ENCODE measurements at places on chromosomes 6 and 20.

DNA sequence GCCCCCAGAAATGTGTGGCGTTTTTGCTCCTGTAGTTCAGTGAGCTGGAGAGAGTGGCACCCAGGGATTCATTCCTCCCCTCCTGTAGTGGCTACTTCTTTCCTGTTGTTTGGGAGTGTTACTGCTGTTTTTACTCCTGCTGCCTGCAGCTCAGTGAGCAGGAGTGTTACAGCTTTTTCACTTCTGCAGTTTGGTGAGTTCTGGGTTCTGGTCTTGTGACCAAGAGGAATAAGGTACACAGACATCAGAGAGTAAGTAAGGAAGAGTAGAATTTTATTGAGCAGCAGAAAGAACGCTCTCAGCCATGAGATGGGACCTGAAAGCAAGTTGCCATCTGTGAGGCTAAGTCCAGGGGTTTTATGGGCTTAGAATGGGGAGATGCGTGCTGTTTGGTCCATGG, 966.3 kb upstream of the CITED2 start:
- DNase-seq = no peak

DNA sequence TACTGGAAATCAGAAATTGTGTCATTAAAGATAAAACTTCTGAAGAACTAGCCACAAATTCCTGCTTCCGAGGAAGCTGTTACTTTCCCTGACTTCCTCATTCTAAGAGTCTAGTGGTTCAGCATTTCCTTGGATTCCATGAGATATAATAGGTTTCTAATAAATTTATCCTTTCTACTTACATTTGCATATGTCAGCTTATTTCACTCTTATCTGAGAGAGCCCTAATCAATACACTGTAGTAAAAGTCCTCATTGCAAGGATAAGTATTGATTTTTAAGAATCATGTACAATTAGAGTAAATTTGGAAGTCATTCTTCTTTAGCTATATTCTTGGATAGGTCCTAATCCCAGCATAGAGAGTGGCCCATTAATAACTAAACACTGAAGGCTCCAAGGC, 16.9 kb upstream of the THEMIS start:
- no peak for DNase-seq

GRCh38 chr20:58494923-58495622, 20.1 kb downstream of the APCDD1L start:
- DNase-seq = no peak

DNA sequence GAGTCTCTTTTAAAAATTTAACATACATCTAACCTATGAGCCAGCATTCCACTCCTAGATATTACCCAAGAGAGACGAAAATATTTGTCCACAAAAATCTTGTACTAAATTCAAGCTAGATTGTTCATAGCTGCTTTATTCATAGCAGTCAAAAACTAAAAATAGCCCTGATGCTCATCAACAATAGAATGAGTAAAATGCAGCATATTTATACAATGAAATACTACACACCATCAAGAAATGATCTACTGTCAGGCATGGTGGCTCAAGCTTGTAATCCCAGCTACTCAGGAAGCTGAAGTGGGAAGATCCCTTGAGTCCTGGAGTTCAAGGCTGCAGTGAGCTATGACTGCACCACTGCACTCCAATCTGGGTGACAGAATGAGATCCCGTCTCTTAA, 22.0 kb upstream of the SRC start:
- no peak for DNase-seq

DNA sequence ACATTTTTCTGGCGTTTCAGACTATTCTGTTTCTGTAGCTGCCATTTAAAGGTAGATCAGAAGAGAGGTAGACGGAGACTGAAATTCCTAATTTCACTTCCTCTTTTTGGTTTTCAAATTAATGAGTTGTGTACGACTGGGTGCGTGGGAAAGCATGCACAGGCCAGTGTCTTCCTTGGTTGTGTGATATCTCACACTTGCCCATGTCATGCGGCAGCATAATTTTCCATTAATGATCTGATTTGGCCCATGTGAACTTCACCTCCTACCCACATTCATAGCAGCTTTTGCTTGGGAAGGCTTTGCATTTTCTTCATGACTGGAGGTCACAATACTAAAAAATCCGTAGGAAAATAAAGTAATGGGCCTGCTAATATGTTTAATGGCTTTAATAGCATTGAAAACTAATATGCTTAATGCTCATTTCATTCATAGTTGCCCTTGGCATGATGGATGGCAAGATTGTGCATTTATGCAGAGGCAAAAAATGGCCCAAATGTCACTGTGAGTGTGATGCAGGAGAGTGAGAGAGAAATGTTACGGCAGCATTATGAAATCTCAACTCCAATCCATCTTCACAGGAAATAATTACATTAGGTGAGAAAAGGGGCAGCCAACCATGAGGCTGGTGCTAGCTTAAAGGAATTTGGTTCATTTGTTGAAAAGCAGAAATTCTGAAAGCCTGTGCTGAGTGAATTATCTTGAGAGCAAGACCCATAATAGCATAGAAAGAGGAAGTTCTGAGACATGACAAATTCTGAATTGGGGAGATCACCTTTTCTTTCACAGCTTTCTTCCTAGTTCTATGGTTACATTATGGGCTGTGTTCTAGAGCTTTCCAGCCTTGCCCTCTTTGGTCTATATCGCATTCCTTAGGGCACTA, 69.0 kb upstream of the UST start:
- DNase-seq = no peak

DNA sequence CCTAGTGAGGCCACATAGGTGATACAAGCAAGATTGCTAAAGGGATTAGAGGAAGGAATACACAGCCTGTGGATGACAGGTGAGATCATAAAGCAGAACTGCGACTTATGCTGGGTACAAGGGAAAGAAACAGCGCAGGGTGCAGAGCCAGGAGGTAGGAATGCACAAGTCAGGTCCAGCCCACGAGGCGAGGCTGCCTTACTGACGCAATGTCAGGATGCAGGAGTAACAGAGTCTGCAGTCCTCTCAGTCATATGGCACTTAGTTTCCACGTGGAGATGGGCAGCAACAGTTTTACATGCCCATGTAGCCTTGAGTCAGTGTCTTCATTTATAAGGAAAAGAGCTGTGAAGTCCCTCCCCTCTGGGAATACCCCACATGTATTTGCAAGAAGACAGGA, 210.9 kb downstream of the SYNE1 start:
- DNase-seq = no peak

DNA sequence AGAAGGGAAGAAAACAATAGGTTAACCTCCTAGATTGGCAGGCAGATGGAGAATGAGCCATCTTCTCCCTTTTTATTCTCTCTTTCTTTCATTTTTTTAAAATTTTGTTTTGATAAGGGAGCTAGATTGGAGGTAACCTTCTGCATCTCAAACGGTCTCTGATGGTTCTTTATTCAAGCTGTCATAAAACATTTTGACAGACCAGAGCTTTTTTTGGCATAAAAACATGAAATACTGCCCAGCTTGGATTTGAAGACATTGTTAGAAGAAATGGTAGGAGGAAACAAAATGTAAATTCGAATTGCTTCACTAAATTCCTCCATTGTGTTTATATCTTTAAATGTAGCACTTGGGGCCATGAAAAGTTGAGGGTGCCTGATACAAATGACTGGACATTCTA, 158.5 kb downstream of the EPHA7 start:
- no peak for DNase-seq

GRCh38 chr20:53074811-53075314, 102.7 kb downstream of the TSHZ2 start:
- no peak for DNase-seq

- no peak for DNase-seq
Observed at GRCh38 chr6:131387562-131388447, 185.2 kb upstream of the ARG1 start.

DNA sequence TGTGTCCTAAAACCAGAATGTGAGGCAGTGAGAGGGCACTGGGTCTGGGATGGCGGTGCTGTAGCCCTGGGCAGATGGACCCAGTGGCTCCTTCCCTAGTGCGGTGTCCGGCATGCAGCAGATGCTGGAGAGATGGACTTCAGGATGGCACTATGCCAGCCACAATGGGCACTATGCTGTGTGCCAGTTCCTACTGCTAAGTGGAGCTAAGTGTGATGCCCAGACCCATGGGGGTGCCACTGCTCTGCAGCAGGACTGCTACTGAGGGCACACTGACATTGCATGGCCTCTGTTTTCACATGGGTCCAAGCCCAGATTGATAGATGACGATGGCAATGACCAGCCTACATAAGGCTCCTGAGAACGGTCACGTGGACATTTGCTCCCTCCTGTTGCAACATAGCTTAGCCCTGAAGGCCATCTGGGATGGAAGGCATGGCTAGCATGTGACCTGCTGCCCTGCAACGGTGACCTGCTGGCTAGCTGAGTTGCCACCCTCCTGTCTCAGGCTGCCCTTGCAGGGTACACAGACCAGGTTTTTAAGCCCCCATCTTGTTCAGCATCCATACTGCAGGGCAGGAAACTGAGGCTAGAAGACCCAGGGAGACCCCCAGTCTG, 31.3 kb upstream of the KCNK16 start:
- no peak for DNase-seq

GRCh38 chr20:21503345-21503744, 10.5 kb downstream of the NKX2-2 start:
- no peak for DNase-seq

DNA sequence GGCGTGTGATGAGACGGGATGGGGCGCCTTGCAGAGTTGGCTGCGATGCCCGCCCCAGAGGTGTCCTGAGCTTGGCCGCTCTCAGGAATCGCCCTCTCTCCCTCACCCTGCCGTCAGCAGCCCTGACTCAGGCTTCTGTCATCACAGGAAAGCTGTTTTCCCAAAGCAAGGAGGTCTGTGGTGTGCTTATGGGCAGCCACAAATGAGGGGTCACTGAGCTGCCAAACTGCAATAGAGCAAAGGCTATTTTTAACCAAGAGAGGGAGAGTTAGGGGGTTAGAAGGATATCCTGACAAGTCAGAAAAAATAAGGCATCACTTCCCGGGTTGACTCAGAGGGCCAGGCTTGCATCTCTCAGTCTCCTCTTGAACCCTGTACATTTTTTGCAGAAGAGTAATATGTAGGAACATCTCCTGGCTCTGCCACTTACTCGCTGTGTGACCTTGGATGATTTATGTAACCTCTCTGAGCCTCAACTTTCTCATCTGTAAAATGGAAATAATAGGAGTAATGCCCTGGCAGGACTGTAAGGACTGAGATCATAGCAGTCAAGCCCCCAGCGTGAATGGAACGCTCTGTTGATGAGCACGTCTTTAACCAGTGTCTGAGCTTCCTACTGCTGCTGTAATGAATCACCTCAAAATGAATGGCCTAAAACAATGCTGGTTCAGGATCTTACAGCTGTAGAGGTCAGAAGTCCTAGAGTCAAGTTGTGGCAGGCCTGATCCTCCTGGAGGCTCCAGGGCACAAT, 181.9 kb downstream of the NFATC2 start:
- DNase-seq = no peak

- no peak for DNase-seq
Observed at GRCh38 chr6:3390698-3391097, 66.2 kb downstream of the SLC22A23 start.

DNA sequence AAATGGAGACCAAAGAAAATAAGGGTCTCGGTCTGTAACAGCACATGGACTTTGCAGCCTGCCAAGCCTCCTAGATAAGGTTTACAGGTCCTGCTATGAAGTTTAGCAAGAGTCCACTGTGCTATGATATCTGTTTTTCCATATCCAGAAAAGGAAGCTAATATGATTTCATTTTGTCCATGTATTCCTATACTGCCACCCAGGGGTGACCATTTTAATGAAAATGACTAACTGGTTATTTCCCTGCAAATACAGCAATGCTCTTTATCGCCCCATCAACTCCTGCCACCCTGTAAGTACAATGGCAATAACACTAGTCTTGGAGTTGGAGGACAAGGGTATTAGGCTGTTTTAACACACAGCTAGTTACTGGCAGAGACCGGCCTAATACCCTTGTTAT, 115.2 kb upstream of the GLP1R start:
- DNase-seq = no peak

- DNase-seq = no peak
Observed at GRCh38 chr6:132651062-132651461, 7.9 kb downstream of the TAAR1 start.

DNA sequence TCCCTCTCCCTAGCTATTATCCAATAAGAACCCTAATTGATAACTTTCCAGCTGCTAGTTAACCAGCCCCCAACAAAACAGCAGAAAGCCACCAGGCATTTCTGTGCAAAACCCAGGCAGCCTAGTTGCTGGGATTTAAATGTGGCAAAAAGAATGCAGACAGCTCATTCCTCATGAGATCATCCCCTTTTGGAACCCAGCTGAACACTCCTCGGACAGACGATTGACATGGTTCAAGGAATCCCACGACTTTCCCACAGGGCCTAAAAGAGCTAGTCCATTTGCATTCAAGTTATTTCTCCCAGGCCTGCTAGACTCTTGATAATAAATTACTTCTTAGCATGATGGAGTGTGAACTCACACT, 24.0 kb downstream of the JAG1 start:
- no peak for DNase-seq

GRCh38 chr6:121851056-121851455, 415.6 kb downstream of the GJA1 start:
- DNase-seq = no peak

DNA sequence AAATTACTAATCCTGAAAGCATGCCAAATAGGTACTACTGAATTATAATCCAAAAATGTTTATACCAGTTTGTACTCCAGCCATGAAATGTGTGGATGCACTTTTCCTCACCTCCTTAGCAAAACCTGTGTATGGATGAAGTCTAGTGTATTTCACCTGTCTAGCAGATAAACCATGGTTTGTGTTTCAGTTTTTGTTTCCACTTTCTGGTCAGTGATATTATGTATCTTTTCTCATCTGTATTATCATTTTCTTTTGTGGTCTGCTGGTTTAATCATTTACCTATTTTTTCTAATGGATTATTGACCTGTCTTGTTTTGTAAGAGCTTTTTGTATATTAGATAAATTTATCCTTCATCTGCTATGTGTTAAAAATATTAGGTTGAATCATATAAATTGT, 41.0 kb upstream of the TMEM217 start:
- DNase-seq = no peak

DNA sequence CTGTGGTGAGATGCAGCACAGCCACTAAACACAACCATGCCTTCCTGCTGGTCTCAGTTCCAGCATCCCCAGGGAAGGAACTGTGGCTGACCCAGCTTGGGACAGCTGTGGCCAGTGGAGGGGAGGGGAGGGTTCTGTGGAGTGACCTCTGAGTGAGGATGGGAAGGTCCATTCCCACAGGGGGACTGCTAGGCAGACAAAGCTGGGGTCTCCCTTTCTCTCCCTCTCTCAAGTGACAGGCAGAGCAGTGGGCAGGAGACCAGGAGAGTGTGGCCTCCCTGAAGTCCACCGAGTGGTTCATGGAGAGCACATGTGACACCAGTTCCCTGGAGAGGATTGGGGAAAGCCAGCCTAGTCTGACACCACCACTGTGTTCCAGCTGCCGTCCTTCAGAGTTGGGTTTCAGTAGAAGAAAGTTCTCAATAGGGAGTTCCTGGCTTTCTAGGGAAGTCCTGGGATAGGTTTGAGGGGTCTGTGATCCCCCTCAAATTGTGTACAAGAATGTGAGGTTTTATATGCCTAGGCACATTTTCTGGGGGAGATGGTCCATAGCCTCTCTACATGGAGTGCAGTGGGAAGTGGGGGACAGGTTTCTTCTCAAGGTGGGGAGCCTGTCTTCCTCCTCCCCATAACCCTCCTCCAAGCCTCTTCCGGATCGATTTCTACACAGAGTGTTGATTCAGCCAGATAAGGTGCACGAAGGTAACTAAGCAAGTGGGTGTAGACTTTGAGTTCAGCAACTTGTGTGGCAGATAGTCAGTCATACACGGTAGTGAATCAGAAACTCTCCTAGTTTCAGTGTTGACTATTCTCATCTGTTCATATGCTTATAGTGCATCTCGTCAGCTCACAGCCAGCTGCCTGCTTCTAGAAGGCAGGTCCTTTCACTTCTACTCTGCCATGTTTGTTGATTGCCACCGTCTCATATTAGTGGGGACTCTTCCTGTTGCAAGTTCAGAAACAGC, 18.9 kb downstream of the MANBAL start:
- DNase-seq = no peak
